ENCODE measurements at places on chromosomes 11 and 22.

DNA sequence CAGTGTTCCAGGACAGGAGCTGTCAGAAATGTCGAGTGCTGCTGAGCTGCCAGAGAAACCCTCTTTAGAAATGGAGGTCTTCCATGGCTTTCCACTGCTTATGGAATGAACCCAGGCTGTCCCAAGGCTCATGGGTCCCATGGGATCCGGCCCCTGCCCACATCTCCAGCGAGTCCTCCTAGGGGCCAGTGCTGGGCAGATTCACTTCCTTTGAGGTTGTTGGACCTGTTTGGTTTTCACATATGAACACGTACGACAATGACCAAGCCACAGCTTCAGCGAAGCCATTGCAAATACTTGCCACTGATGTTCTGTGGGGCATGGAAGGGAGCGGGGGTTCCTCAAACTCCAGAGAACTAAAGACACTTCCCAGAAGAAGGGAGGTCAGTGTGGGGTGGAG, 483.3 kb downstream of the TBC1D22A start:
- DNase-seq = no peak

- DNase-seq = no peak
Observed at GRCh38 chr11:96130061-96130620, 206.2 kb upstream of the MTMR2 start.

DNA sequence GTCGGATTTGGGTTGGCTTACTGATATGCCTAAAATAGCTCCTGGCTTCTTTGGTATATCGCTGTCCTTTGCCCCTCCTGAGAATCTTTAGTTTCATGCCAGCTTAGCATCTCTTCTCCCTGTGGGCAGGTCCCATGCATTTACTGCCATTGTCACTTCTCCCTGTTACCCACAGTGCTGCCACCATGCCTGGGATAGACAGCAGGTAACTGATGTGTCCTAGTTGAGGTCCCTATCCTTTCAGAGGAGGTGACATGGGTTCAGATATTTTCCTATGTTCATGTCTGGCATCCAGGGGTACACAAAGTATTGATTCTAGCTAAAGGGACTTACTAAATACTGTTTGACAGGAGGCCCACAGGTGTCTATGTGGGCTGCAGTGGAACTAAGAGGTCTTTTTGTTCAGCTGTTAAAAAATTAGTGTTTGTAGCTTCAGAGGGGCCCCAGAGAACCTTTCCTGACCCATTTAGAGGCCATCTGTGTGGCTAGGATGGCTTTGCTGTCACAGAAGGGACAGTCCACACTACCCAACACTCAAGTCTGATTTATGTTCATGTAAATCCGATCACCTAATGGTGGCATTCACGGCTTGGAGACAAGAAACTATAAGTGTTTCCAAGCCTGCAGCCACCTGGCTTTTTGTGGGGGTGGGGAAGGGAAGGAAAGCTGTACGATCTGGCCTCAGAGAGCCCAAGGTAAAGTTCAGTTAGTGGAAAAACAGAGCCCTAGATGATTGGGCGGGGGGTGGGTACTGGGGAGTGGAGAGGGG, 8.5 kb downstream of the TIMP3 start:
- DNase-seq = no peak

GRCh38 chr11:57315491-57315890, 9.3 kb downstream of the TNKS1BP1 start:
- DNase-seq = no peak

GRCh38 chr22:16960884-16961249, 47.2 kb downstream of the GAB4 start:
- DNase-seq = no peak

DNA sequence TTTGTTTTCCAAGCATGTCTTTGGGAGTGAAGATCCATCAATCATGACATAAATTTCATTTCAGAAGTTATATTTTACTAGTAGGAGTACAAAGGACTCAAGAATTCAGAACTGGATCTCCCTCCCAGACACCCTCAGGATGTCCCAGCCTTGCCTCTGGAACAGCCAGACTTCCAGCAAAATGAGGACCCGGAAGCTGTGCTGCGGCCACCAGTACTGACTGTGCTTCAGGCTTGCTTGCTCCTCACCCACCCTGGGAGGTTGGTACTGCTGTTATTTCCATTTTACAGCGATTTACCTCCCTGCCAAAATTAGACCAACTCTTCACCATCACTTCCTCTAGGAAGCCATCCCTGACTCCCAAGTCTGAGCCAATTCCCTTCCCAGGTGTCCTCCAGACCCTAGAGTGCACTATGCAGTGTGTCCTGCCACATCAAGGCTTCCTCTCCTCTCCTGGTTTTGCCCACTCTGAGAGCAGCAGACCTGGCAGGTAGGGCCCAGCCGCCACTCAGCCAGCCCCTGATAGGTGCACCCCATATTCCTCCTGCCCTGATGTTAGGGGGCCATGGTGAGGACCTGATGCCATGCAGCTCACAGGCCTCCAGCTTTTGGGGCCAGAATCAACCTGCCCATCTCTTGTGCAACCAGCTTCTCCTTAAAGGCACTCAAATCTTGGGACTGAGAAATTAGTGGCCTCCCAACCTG, 47.3 kb upstream of the WNT7B start:
- DNase-seq = no peak

DNA sequence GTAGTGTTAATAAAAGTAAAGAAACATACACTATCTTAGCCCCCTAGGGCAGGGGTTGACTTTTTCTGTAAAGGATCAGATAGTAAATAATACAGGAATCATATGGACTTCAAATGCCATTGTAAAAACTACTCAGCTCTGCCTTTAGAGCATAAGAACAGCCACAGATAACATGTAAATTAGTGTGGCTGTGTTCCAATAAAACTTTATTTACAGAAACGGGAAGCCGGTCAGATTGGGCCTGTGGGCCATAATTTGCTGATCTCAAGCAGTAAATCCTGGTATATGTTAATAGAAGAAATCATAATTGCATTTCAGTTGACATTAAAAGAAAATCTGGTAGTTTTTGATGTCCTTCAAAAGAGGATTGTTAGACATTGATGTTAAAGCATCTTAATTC, 76.5 kb downstream of the ZC3H12C start:
- no peak for DNase-seq

GRCh38 chr11:454801-455565, 4.9 kb downstream of the PTDSS2 start:
- no peak for DNase-seq

- no peak for DNase-seq
Observed at GRCh38 chr22:43185860-43186261, 1.1 kb downstream of the TTLL12 start.

GRCh38 chr22:39997421-39997820, 2.7 kb downstream of the FAM83F start:
- DNase-seq = no peak

GRCh38 chr11:47329987-47330931, 22.2 kb downstream of the MYBPC3 start:
- DNase-seq = no peak

DNA sequence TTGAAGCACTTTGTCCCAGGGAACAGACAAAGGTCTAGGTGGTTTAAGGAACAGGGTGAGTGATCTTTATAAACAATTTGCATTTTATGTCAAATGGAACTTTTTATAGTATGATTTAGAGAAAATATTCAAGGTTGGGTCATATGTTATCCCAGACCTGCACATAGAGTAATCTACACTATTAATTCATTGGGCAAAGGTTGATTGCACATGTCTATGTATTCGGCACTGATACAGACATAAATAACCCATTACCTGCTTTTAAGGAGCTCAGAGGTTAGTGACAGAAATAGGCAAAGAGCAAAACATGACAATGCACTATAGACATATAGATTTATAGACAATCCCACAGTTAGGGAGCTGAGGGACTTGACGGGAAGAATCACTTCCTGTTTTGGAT, 141.5 kb upstream of the UBASH3B start:
- no peak for DNase-seq

DNA sequence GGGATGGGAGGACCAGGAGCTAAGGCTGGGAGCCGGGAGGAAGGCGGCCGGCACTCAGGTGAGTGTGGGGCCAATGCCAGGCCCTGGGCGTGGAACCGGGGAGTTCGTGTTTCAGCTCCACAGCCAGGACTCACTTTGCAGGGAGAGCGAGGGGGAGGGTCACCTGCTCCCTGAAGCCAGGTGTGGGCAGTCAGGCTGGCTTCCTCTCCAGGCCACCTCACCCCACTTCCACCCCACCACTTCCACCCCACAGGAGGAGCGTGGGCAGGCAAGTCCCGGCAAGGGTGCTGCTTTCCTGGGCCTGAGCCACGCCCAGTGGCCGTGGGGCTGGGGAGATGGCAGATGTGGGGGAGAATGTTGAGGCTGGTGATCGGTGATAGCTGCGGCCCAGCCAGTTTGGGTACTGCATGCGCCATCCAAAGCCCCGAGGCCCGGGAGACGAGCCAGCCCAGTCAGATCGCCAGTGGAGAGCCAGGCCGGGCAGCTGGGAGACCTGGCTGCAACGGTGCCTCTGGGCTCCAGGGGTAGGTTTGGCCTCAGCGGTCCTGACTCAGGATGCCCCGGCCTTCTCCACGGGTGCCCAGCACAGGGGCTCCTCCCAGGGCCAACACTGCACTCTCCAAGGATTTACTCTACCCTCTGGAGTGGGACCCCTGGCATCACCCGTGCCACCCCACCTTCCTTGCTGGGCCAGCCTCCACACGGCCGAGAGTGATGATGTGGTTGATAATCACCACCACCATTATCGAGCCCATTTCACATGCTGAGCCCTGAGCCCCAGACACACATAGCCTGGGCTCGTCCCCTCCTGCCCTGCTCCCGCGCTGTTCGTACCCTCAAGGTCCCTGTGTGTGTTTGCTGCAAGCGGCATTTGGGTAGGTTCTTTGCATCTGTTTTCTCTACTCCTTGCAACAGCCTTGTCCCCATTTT, 93.8 kb downstream of the WNT7B start:
- no peak for DNase-seq

DNA sequence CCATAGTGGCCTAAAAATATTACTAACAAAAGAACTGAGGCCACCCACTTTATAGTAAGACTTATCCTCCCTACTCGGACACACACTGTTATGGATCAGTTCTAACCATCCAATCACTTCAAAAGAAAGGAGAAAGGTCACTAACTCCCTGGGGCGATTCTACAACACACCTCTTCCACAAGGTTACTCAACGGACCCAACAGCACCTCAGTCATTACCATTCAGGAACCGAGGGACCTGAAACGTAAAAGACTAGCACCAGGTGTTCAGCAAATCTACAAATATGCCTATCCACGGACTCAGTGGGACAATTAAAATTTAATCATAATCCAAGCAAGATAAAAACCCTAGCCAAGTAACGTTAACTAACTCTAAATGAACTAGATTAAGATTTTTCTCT, 1.6 kb downstream of the HNRNPUL2 start:
- no peak for DNase-seq

- no peak for DNase-seq
Observed at GRCh38 chr11:81246941-81247340, 1486.7 kb downstream of the FAM181B start.

GRCh38 chr22:50671641-50672040, 982 bp upstream of the SHANK3 start:
- no peak for DNase-seq

GRCh38 chr11:46296528-46297448, 19.3 kb downstream of the CREB3L1 start:
- DNase-seq = no peak

Measured in CD4-positive, alpha-beta T cell treated with Interleukin-1 beta for 1 hour (primary cell).